ENCODE measurements at places on chromosomes 7 and 10.

- DNase-seq, result no peak
Measured at GRCh38 chr10:29621161-29621560, 13.6 kb downstream of the SVIL start.

DNA sequence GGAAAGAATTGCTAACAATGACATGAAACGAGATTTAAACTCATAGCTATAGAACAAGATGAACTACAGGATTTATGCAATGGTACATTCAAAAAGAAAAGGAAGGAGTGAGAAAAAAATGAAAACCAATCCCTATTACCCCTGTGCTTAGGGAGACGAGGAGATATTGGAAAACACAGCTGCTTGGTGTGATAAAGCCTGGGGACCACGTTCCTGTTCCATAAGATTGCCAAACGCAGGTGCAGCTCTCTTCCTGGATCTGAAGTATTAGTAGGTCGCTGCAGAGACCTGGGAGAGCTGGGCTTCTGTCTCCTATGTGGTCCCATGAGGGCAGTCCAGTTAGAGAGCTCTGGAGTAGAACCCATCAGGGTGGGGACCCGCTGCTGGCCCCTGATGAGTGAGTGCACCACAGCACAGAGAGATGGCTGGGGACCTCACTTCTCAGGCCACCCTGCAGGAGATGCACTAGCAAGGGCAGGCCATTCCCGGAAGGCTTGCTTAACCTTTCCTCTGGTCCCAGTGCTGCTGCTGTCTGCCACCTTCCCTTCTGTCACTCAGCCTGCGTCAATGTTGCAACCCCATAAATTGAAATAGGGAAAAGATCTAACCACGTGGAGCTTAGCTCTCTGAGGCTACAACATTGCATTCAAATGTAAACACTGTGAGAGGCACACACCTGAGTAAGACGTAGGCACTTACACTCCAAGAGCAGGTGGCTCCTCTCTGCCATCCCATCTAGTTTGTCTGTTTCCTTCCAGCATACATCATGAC, 57.9 kb downstream of the MTPN start:
- DNase-seq, result no peak

GRCh38 chr10:69657430-69657829, 27.4 kb downstream of the FAM241B start:
- DNase-seq, result no peak

GRCh38 chr7:117319181-117319580, 3.7 kb downstream of the WNT2 start:
- DNase-seq, result no peak

DNA sequence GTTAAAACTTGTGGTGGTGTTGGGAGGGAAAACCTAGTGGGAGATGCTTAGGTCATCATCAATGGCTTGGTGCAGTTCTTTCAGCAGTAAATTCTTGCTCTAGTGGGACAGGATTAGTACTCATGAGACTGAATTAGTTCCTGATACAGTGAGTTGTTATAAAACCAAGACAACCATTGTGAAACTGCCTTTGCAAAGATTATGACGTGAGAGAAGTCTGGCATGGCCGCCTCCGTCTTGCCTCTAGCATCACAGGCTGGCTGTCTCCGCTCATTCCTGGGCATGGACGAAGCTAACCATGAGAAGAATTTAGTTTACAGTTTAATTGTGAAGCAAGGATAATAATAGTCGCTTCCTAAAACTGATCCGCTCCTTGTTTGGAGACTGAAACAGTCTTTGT, 186.4 kb downstream of the KIF20B start:
- no peak for DNase-seq

DNA sequence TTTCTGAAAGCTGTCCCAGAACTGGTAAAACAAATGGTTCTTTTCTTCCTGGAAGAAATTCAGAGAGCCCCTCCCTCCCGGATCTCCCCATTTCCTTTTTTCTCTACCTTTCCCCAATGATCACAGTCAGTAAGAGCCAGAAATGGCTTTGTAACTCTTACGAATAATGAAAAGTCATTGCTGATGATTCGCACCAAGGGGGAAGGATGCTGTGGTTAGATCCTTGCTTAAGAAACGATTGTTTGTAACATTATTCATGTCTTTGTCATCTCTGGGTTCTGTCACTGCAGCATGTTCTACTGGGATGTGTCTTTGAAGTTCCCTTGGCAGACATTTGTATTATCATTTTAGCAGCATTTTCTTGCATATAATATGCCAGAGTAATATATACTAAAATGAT, 138.9 kb downstream of the CACNB2 start:
- DNase-seq, result no peak

DNA sequence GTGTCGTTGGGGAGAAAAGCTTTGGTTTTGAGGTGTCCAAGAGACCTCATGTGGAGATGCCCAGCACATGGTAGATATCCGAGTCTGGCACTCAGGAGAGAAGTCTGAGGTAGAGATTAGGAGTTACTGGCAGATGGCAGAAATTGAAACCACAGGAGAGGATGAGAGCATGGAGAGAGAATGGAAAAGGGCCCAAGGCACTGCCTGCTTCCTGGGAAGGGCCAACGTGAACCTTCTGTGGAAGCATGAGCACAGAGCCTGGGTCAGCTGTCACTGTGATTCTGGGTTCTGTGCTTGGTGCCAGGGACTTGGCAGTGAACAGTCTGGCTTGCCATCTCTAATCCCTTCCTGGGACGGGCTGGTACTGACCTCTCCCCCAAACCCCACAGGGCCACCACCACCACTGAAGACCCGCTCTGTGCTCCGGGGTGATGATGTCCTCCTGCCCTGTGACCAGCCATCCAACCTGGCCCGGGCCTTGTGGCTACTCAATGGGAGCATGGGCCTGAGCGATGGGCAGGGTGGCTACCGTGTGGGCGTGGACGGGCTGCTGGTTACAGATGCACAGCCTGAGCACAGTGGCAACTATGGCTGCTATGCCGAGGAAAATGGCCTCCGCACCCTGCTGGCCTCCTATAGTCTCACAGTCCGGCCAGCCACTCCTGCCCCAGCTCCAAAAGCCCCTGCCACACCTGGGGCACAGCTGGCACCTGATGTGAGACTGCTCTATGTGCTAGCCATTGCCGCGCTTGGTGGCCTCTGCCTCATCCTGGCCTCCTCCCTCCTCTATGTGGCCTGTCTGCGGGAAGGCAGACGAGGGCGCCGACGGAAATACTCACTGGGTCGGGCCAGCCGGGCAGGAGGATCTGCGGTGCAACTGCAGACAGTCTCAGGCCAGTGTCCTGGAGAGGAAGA, 4.1 kb downstream of the MRPL43 start:
- no peak for DNase-seq

- DNase-seq, result no peak
Measured at GRCh38 chr10:131204406-131205152, 106.9 kb downstream of the TCERG1L start.

- no peak for DNase-seq
Measured at GRCh38 chr7:105306298-105306748, 82.4 kb downstream of the SRPK2 start.

DNA sequence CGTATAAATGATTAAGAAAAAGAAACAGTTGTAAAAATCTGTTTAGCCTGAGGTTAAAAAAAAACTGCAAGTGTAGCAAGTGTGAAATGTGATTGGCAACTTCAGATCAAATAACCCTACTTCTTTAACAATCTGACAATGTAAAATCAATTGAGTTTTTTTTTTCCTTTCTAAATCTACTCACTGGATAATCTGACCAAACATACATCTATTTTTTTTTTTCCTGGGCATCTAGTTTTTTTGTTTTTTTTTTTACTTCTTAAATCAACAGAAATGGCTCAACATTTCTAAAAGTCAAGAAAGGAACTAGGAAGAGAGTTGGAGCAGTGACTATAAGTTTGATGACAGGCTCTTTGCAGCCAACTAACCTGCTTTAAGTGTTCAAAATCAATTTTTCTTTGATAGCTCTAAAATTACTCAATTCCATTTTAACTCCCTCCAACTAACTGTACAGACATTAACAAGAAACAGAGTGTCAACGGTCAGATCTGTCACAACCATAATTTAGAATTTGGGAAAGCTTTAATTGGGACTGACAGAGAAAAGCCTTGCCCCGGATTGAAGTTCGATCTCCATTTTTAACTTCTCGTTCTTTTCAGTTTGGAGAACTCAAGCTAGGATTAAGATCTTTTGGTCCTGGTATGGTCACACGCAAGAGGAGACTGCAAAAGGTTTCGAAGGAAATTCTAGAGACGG, 1.2 kb downstream of the ARL3 start:
- DNase-seq, result no peak

DNA sequence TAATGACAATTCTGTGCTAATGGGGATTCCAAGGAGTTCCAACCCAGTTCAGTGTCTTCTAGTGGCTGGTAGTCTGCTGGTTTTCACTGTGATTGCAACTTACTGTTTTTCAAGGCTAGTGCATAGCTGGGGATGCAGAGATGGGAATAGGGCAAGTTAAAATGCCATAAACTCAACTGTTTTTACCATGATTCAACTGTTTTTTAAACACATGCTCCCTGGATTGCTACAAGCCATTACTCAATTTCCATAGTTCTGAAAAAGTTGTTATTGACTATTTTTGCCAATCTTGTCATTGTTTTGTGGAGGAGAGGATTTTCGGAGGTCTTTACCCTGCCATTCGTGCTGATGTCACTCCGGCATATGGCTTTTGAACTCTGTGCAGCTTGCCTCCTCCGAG, 245.3 kb downstream of the SUGCT start:
- no peak for DNase-seq

- no peak for DNase-seq
Measured at GRCh38 chr10:84352251-84352842, 24.0 kb downstream of the CCSER2 start.

DNA sequence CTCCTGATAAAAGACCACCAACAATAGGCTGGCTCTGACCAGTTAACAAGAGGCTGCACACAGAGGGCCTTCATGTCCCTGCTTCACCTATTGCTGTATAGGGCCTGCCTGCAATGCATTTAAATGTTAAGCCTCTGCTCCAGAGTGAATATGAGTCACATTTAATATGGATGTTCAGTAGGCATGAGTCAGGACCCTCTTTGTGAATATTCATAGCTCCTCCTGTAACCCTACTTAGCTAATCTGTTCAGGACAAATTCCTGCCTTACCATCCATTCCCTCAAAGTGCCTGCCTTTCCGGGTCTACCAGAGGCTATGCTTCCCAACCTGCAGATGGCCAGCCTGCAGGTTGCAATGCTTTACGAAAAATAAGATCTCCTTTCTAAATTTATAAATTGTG, 32.5 kb downstream of the ARHGAP22 start:
- no peak for DNase-seq

DNA sequence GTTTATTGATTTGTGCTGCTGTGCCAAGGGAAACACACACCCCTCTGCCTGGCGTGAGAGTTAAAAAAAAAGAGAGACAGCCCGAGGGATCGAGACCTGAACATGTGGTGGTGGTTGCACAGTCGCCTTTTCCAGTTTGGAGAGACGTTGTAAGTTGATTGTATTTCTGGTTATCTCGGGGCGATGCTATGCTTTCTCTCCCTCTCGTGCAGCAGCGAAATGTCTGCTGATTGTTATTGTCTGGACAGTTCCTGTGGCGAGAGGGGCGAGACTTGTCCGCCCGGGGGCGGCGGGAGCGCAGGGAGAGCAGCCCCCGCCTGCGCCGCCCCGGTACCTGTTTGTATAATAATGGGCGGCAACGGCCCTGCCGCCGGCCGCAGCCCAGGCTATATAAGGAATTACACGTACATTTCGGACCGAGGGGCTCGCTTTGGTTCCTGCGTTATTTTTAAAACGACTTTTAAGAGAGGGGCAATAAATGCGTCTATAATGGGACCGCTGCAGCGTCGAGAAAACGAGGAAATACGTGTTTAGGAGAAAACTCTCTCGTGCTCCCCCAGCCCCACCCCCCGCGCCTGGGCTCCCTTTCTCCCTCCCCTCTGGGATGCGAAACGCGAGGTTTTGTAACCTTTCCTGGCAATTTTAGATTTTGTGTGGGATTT, 1.7 kb downstream of the ZEB1 start:
- no peak for DNase-seq
